ENCODE measurements at places on chromosomes 11 and 22. TPM values are rescaled to one million over a fixed set of nuclear protein-coding genes. Genes with fewer than 3 reads are reported as not detected.

The PTPN5 gene
- polyA plus RNA-seq, result 92.8 TPM

The KCNK4 gene
- 6.5 TPM for polyA plus RNA-seq

The LRRC56 gene
- polyA plus RNA-seq, result 8.0 TPM

The CHADL gene
- polyA plus RNA-seq, result 48.2 TPM

The OR9G1 gene
- polyA plus RNA-seq, result not detected

The POU2F3 gene
- 0.38 TPM for polyA plus RNA-seq

The RFPL1 gene
- polyA plus RNA-seq, result 1.9 TPM

The HEPHL1 gene
- polyA plus RNA-seq, result 0.06 TPM

The C11orf91 gene
- not detected for polyA plus RNA-seq

The PATE4 gene
- polyA plus RNA-seq, result not detected

Data from spinal cord (tissue), 10 donors.